CD4-positive, alpha-beta T cell treated with Interleukin-6 for 4 hours (primary cell): ENCODE measurements at places on chromosomes 12 and 14.

DNA sequence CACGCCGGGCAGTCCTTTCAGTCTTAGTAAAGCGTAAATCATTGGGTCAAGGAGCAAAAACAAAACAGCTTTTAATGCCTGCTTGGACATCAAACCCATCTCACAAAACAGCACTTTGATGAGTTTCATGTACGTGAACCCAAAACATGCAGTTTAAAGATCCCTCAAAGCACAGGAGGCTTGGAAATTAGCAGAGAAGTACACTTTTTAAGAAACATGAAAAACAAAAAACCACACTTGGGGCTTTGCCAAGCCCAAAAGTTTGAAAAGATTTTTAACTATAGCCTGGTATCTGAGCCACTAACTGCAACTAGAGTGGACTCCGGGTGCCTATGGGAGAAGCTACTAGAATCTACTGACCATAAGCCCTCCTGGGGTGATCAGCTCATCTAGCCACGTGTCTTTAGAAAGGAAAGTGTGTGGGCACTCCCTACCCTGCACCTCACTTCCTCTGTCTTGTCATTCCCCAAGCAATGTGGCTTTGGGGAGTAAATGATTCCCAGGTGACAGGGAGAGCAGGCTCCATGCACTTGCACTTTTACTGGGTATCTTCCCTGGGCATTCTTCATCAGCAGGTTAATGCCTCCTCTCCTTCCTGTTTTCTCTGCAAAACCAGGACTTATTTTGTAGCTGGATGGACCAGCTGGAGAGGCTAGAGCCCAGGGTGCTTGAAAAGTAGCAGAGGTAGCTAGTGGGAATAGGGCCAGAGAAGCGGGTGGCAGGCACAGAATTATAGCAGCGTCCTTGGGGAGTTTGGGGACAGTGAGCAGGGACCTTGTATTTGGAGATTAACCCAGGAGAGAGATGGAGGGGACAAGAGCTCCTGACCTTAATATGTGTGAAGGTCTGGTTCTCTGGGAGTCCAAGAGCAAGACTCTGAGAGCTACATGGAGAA, 339.3 kb downstream of the BCL11B start:
- DNase-seq: peak; percentile 52

- no peak for DNase-seq
Observed at GRCh38 chr14:32603992-32604565, 275.0 kb downstream of the AKAP6 start.

DNA sequence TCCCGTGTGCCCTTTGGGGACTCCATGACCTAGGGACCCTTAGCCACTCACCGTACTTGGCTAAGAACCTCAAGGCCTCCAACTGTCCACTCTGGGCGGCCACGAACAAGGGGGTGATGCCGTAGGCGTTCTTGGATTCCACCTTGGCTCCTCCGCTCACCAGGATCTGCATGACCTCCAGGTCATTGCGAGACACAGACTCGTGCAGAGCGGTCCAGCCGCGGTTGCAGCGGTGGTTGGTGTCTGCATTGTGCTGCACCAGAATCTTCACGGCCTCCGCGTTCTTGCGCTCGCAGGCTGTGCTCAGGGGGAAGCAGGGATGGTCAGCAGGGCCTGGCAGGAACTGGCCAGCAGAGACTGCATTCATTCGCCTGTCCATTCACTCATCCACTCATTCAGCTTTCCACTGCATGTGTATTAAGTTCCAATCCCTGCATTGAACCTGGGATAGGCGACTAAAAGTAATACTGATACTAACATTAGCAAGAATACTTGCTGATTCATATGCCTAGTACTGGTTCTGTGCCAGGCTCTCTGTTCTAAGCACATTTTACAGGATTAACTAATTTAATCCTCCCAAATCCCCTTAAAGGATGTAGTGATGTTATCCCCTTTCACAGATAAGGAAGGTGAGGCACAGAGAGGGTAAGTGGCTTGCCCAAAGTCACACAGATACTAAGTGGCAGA, 23.9 kb downstream of the FAM181A start:
- no peak for DNase-seq

DNA sequence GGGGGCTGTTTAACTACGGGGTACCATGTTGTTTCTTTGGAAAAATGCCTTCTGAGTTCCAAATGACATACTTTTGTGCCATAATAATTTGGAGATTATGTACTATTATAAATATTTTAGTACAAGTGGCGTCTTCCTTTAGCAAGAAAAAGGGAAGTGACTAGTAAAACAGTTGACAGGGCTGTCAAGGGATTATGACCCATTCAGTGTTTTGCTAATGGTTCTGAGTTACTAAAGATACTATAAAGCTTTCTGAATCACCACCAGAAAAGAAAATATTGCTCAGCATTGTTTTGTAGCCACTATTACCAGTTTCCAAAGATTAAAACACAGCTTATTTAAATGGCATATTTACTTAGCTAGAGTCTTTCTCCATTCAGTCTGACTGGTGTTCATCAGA, 334.9 kb downstream of the SNAPC1 start:
- DNase-seq: no peak

DNA sequence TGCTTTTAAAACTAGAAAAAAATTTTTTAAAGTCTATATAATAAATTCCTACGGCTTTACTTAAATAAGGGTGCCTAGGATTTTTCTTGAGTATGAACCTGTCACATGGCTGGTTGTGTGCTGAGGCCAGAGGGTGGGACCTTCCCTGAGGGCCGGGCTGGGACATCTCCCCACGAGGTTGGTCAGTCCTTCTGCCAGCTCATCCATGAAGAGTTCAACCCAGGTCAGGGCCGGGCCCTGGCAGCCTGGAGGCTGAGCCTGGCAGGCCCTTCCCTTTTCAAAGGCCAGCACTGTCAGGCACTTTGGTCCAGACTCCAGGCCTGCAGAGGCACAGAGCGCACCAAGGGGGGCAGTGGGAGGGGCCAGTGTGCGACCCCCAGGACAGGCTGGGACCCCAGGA, 31.7 kb downstream of the TNFAIP2 start:
- DNase-seq: no peak

GRCh38 chr12:6030081-6030480, 85.0 kb upstream of the ANO2 start:
- DNase-seq: no peak

DNA sequence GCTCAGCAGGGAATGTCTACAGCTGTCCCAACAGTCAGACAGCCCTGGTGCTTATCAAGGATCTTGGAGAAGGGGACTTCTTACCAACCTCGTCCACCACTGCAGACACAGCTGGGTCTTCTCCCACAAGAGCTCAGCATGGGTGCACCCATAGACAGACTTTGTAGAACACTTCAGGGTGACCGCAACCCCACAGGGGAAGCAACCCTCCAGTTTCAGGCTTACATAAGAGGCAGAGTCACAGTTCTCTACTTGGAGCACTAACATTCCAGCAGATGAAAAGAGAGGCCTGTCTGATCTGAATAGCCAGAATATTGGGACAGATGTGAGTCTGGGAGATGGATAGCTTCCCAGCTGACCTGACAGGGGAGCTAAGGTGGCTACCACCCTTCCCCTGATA, 3.5 kb upstream of the CLEC1A start:
- no peak for DNase-seq

DNA sequence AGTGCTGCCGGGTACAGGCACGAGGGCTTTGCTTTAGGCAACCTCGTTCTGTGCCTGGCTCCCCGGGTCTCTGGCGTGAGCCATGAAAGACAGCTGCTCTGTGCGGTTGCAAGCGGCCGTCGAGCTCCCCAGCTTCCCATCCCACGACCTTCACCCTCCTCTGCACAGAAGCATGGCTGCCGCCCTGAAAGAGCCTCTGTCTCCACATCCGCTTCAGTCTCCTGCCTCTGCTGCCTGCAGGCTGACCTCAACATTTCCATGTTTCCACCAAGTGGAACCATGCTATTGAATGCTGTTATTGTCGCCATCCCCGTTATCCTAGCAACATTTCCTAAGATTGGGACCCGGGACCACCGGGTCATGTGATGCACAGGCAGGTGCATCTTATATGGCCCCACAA, 57.1 kb downstream of the KDM2B start:
- no peak for DNase-seq

GRCh38 chr12:51593539-51593938, 2.5 kb downstream of the SCN8A start:
- DNase-seq: peak; percentile 16

GRCh38 chr14:76975051-76975450, 53.5 kb downstream of the IRF2BPL start:
- no peak for DNase-seq

DNA sequence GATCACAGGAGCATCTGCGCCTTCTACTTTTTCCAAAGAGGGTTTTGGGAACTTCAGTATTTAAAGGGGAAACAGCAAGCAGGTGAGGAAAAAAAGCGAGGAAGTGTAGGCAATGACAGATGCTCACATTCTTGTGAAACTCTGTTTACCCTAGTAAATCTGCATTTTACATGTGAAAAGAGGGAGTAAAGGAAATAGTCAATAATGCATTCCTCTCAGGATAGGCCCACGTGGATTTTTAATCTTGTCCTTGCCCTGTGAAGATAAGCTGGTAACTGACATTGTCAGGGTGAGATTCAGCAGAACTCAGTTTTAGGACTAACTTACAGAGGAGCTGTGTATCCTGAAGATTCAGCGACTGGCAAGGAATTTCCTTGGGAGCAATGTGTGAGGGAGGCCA, 1119.2 kb upstream of the TMEM132C start:
- no peak for DNase-seq

- no peak for DNase-seq
Observed at GRCh38 chr12:1280059-1280458, 289.0 kb downstream of the ERC1 start.

DNA sequence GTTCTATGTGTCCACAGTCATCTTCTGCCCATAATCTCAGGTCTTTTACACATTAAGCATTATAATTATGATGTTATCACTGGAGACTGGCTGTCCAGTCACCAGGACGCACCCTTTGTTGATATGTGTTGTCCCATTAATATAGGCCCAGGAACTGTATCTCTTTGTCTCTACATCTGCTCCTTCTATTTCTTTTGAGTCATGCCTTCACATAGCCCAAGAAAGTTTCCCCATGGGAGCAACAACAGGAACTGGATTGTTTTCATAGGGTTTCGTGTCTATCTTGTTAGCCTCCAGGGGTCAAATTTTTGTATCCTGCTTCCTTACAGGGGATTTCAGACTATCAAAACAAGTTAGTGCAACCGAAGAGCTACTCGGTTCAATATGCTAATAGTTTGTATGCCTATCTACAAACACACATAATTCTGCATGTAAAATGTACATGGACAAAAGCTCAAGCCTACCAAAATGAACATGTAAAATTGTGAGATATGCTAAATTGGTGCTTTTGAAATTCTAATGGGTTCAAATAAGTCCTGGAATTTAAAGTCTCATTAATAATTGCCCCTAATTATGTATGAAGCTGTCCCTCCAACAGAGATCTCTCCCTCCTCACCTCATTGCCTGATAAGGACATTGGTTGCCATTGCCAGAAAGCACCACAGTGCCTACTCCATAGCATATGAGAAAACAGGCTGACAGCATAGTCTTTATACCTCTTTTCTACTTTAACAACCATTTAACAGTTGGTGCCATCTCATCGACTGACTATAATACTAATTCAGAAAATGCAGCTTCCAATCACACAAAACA, 99.8 kb upstream of the DIO2 start:
- no peak for DNase-seq

DNA sequence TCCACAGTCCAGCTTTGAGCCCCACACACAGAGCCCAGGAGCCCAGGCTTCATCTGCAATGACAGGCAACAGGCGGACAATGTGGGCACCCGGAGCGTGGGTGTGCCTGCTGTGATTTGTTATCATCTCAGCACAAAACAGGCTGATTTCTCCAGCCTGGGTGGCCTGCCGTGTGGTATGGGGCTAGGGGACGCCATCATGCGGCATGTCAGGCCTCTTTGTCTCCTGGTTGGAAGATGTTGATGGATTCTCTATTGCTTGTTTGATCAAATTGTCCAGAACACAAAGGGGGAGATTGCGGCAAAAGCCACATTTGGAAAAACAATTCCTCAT, 147.1 kb downstream of the KIF26A start:
- DNase-seq: no peak

GRCh38 chr12:54968181-54968730, 16.3 kb downstream of the TESPA1 start:
- peak; percentile 20 for DNase-seq

DNA sequence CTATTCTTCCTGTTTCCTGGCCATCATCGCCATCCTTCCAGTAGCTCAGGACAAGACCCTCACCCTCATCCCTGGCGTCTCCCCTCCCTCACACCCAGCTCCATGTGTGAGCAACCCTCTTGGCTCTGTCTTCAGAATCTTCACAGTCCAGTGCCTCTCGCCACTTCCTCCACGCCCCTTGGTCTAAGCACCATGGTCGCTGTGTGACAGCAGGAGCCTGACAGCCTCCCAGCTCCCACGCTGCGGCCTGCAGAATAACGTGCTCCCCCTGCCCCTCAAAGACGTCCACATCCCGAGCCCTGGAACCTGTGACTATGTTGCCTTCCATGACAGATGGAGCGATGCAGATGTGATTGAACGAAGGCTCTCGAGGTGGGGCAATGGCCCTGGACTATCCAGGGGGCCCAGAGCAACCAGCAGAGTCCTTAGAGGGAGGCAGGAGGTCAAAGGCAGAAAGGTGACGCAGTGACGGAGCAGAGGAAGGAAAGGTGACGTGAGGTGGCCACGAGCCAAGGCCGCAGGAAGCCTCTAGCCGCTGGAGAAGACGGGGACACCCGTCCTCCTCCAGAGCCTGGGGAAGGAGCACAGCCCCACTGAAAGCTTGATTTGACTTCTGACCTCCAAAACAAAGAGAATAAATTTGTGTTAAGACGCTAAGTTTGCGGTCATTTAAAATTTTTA, 139.8 kb downstream of the CALM1 start:
- no peak for DNase-seq

DNA sequence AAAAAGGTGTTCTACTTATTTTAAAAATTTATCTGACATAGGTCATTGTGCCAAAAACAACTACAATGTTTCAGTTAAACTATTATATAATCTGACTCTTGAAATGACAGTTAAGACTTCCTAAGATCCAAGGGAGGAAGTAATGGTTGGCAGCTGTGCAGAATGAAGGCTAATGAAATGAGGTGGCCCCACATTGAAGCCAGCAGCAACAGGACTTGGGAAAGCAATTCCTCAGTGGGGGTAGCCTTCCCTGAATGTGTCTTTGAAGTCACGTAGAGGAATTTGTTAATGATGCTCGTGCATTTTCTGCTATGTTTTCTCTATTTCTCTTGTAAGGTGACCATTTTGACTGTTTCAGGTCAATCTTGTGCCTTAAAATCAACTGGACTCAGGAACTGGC, 162.4 kb upstream of the DAAM1 start:
- no peak for DNase-seq

- no peak for DNase-seq
Observed at GRCh38 chr14:69291396-69291795, 31.4 kb downstream of the GALNT16 start.

GRCh38 chr12:23781118-23781517, 168.4 kb downstream of the SOX5 start:
- no peak for DNase-seq

GRCh38 chr12:40655451-40655850, 36.8 kb upstream of the CNTN1 start:
- DNase-seq: no peak
